ENCODE measurements at places on chromosomes 5 and 9.

GRCh38 chr5:129836321-129836720 lies 67.9 kb upstream of the CHSY3 start:
- no peaks in the 10 kb centered on the region for H3K4me1 ChIP-seq
- no peak overlapping the region for H3K4me3 ChIP-seq
- no peaks in the 10 kb centered on the region for H3K36me3 ChIP-seq
- DNase-seq, result no peak

- no peaks in the 10 kb centered on the region for H3K27me3 ChIP-seq
- H3K4me3 ChIP-seq, result no peak overlapping the region
- H3K27ac ChIP-seq, result no peak overlapping the region
- no peak for DNase-seq
- no peaks in the 10 kb centered on the region for H3K36me3 ChIP-seq
Measured at GRCh38 chr9:93011114-93011513, 47.4 kb upstream of the SUSD3 start.

DNA sequence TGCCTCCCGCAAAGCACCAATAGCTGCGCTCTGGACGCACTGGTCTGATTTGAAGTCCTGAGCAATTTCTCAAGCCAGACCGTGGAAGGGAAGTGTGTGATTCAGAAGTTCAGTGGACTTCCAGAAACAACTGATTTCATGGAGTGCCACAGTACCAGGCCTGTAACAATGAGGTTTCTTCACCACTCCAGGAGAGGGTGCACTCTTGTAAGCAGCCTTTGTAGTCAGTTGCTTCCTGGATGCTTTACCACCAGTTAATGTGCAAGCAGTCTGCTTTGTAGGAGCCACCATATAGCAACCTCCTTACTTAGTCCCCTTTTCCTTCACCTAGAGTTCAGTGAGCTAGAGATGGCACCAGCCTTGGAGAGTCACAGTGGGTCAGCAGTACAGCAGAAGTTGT lies 12.3 kb downstream of the CAAP1 start:
- no peak for DNase-seq
- H3K27me3 ChIP-seq, result no peaks in the 10 kb centered on the region
- peaks cover 69% of the 10 kb centered on the region for H3K36me3 ChIP-seq
- no peak overlapping the region for H3K27ac ChIP-seq
- no peak overlapping the region for H3K4me3 ChIP-seq

DNA sequence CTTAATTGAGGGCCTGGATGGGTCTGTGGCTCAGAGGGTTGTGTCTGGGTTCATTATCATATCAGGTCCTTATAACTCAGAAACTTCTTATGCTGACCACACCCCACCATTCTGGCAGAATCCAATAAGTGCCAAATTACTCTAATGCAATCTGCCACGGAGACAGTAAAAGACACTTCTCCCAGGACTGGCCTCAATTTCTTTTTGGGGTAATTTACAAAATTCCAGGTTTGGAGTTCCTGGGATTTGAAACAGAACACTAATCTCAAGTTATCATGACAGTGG lies 187.8 kb downstream of the GNAQ start:
- H3K4me3 ChIP-seq, result no peak overlapping the region
- no peaks in the 10 kb centered on the region for H3K4me1 ChIP-seq
- no peak for DNase-seq
- no peak overlapping the region for H3K27ac ChIP-seq
- no peaks in the 10 kb centered on the region for H3K36me3 ChIP-seq

DNA sequence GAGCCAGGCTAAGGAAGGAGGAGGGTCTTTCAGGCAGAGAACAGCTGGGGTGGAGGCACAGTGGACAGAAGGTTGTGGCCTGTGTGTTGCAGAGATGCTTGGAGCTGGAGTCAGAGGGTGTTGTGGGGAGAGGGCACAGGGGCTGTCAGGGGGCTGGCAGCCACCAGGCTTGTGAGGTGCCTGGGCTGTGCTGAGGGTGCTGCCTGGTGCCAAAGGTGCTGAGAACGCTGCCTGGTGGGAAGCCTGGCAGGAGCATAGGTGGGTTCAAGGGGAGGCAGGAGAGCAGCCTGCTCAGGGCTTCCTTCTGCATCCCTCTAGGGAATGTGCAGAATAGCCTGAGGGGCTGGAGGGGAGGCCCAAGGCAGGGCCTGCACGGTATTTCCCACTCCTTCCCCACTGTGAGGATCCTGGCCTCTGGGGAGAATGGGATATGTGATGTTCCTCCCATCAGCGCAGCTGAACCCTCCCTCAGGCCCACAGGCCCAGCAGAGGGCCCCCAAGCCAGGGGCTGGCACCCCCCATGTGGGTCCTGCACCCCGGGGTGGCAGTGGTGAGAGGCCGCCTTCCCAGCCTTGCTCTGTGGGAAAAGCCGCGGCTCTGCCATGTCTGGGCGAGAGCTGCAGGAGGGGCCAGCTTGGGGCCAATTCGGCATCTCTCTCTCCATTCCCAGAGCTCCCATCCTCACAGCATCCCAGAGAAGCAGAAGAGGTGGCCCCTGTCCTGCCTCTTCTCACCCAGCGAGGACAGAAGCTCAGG lies 76.3 kb downstream of the CACNA1B start:
- no peak for DNase-seq
- no peaks in the 10 kb centered on the region for H3K27me3 ChIP-seq
- H3K36me3 ChIP-seq, result peaks cover 3% of the 10 kb centered on the region
- H3K27ac ChIP-seq, result no peak overlapping the region

- H3K36me3 ChIP-seq, result no peaks in the 10 kb centered on the region
- H3K4me1 ChIP-seq, result peaks cover 8% of the 10 kb centered on the region
- no peak overlapping the region for H3K4me3 ChIP-seq
- no peak for DNase-seq
- H3K27ac ChIP-seq, result no peak overlapping the region
- no peaks in the 10 kb centered on the region for H3K27me3 ChIP-seq
Measured at GRCh38 chr9:3507395-3508077, 18.3 kb downstream of the RFX3 start.

DNA sequence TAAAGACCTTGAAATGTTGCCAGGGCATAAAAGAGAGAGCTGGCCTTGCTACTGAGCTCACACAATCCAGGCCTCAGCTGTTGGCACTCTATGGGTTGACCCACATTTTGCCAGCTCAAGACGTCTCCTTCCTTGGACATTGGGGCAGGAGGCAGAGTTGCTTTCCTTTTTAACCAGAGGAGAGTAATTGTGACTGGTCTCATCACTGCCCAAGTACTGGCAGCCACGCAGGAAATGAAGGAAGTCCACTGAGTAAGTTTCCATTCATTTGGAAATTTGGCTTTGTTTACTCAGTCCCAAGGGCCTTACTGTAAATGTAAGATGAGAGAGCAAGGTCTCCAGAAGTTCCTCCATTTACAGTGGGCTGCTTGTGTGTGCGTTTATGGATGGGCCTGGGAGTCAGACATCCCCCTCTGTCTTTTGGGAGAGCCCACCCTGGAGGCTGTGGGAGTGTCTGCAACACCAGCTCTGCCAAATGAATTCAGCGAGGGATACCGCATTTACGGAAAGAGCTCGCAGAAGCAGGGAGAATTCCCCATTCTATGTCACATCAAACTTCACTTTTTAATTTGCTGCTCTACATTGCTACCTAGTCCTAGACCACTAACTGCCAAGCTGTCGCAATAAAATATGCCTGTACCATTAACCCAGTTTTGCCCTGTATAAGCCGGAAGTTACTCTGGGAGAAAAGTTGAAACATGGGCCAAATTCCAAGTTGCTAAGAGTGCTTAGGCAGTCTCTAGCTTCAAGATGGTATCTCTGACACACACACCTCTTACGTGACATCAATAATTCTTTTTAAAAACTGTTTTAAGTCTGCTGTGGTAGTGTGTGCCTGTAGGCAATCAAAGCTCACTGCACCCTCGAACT lies 24.5 kb upstream of the PDZD2 start:
- DNase-seq, result no peak
- H3K4me1 ChIP-seq, result peaks cover 13% of the 10 kb centered on the region
- H3K27me3 ChIP-seq, result no peaks in the 10 kb centered on the region
- H3K36me3 ChIP-seq, result no peaks in the 10 kb centered on the region

- no peaks in the 10 kb centered on the region for H3K36me3 ChIP-seq
- no peak overlapping the region for H3K27ac ChIP-seq
- no peak for DNase-seq
- H3K4me3 ChIP-seq, result no peak overlapping the region
Measured at GRCh38 chr9:70945301-70945700, 176.1 kb downstream of the TRPM3 start.

DNA sequence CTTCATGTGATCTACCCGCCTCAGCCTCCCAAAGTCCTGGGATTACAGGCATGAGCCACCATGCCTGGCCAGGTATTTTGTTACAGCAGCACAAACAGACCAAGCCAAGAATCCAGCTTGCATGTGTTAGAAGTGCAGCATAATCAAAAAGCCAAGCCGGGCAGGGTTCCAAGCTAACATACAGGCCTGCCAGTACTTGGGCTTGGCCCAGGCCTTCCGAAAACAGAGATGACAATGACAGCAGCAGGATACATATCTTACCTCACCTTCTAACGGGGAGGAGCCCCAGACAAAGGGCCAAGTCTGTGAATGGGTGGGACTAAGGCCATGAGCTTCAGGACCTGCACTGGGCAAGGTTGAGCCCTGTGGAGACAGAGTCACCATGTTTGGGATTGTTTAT lies 91.4 kb upstream of the ZNF462 start:
- no peaks in the 10 kb centered on the region for H3K4me1 ChIP-seq
- no peaks in the 10 kb centered on the region for H3K36me3 ChIP-seq
- H3K27ac ChIP-seq, result no peak overlapping the region
- no peak for DNase-seq
- H3K27me3 ChIP-seq, result no peaks in the 10 kb centered on the region

DNA sequence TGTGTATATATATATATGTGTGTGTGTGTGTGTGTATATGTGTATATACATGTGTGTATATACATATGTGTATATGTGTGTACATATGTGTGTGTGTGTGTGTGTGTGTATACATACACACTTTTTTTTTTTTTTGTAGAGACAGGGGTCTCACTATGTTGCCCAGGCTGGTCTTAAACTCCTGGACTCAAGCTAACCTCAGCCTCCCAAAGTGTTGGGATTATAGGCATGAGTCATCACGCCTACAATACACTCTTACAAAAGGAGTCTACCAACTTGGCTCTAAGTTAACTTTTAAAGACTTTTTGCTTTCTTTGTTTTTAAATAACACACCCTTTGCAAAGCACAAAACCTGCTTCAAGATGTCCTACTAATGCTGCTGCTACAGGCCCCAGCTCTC lies 2.1 kb downstream of the C9orf78 start:
- DNase-seq, result no peak
- no peaks in the 10 kb centered on the region for H3K27me3 ChIP-seq
- no peak overlapping the region for H3K27ac ChIP-seq
- H3K36me3 ChIP-seq, result peaks cover 21% of the 10 kb centered on the region

DNA sequence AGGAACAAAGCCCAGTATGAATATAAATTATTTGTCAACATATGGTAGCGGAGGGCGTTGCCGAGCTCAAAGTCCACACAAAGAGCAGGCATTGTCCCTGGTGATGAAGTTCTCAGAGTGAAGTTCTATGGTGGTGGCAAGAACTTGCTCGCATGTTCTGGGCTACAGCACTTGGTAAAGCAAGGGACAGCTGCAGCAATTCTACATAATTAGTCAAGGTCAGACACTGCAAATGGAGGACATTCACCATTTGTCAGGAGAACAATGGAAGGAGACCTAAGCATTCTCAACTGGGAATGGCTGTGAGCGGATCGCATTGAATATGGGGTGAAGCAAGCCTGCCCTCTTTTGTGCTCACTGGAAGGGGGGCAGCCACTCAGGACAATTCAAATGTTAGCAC lies 503.8 kb upstream of the ADAMTS16 start:
- H3K4me3 ChIP-seq, result no peak overlapping the region
- DNase-seq, result no peak
- H3K27me3 ChIP-seq, result no peaks in the 10 kb centered on the region
- no peak overlapping the region for H3K27ac ChIP-seq
- H3K4me1 ChIP-seq, result peaks cover 2% of the 10 kb centered on the region

DNA sequence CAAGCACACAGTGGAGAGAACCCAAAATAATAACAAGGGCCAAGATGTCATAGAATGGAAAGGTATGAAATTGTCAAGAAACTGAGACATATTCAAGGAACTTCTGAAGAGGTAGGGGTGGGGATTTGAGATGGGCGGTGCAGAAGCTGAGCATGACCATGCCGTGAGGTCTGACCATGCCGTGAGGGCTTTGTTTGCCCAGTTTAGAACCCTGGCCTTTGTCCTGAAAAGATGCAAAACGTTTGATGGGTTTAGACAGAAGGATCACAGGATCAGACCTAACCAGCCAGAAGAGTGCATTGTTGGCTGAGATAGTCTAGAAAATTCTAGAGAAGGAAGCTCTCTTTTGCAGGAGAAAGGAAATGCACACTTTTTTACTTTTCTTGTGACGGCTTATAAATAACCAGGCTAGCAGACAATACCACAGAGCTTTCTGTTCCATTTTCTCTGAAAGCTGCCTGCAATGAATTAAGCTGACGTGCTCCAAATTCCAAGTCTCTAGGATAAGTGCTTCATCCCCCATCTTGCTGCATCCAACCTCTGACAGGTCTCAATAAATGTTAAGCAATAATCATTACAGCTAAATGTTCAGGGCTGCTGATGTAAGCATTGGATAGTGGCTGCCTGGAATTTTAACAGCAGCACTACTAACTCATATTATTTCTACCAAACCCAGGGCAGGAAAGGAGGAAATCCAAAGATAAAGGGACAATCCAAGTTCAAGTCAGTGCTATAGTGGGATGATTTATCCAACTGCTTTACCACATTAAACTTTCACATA lies 110.9 kb upstream of the IL6ST start:
- DNase-seq, result no peak
- no peaks in the 10 kb centered on the region for H3K4me1 ChIP-seq
- H3K36me3 ChIP-seq, result no peaks in the 10 kb centered on the region
- no peak overlapping the region for H3K27ac ChIP-seq

DNA sequence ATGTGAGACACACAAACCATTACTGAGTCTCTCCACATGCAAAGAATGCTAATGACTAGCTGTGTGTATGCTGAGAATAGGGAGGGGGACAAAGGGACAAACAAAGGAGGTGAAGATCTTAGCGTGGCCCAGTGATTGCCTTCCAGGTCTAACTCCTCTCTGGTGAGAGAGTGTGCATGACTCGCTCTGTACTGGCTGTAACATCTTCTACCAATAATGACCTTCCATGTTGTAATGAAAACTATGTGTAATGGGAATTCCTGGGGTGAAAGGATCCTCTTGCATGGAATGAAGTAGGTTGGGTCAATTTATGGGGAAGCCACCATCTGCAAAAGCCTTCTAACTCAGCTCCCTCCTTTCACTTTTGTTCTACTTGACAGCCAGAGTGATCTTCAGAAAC lies 24.4 kb upstream of the GPR151 start:
- DNase-seq, result no peak
- H3K27me3 ChIP-seq, result no peaks in the 10 kb centered on the region
- no peaks in the 10 kb centered on the region for H3K4me1 ChIP-seq
- H3K36me3 ChIP-seq, result no peaks in the 10 kb centered on the region

DNA sequence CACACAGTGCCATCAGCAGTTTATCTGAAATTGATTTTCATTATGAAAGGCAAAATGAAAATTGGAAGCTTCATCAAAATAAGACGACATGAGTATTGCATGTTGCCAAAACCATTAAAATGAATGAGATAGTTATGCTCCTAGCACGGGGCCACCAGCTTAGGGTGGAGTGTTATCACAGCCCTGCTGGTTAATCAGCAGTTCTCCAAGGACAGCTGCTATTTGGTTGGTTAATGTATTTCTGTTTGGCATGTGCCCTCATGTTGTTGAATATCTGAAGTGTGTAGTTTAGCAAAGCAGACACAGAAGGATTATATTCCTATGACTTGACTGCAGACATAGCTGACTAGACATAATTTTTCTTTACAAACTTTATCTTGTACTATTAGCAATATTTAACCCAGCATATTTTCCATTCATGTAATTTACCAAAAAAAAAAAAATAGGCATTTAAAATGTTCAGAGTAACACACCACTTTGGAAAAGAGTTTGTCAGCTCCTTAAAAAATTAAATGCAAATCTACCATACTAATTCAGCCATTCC lies 98.6 kb upstream of the PIK3R1 start:
- H3K4me3 ChIP-seq, result no peak overlapping the region
- DNase-seq, result no peak
- no peaks in the 10 kb centered on the region for H3K36me3 ChIP-seq
- H3K27me3 ChIP-seq, result no peaks in the 10 kb centered on the region
